ENCODE measurements at places on chromosomes 5 and 9.

GRCh38 chr5:127550652-127551409 lies 33.4 kb downstream of the PRRC1 start:
- peaks cover 35% of the 10 kb centered on the region for H3K36me3 ChIP-seq
- H3K4me1 ChIP-seq, result no peaks in the 10 kb centered on the region
- H3K27me3 ChIP-seq, result no peaks in the 10 kb centered on the region
- no peak overlapping the region for H3K4me3 ChIP-seq
- H3K27ac ChIP-seq, result no peak overlapping the region
- no peak for DNase-seq

- H3K27me3 ChIP-seq, result no peaks in the 10 kb centered on the region
- no peaks in the 10 kb centered on the region for H3K36me3 ChIP-seq
- H3K4me1 ChIP-seq, result no peaks in the 10 kb centered on the region
- no peak overlapping the region for H3K4me3 ChIP-seq
Observed at GRCh38 chr5:105146867-105147266, 1584.3 kb upstream of the NUDT12 start.

DNA sequence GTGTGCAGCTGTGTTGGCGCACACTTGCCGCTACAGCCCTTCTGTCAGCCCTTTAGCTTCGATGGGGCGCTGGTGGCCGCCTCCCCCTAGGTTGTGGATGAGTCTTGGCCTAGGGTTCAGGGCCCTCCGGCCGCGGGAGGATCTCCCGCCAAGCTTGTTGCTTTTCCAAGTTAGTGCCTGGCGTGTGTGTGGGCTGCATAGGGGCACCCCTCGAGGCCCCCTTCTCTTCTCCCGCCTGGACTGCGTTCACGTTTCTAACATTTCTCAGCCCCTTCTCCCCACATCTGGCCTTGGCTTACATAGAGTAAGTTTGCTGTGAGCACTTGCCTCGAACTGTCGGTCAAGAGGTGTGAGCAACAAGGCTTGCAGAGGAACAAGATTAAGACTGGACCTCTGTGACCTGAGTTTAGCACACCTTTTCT lies 413 bp upstream of the OXCT1 start:
- H3K36me3 ChIP-seq, result no peaks in the 10 kb centered on the region
- DNase-seq, result no peak
- H3K27ac ChIP-seq, result peak overlapping the region; percentile 77

GRCh38 chr9:69317894-69318293 lies 7.1 kb upstream of the ENTREP1 start:
- H3K27ac ChIP-seq, result no peak overlapping the region
- no peak for DNase-seq
- no peaks in the 10 kb centered on the region for H3K36me3 ChIP-seq

GRCh38 chr5:119379942-119380547 lies 24.2 kb downstream of the TNFAIP8 start:
- no peak overlapping the region for H3K27ac ChIP-seq
- H3K27me3 ChIP-seq, result no peaks in the 10 kb centered on the region
- no peaks in the 10 kb centered on the region for H3K36me3 ChIP-seq
- DNase-seq, result no peak
- no peaks in the 10 kb centered on the region for H3K4me1 ChIP-seq

DNA sequence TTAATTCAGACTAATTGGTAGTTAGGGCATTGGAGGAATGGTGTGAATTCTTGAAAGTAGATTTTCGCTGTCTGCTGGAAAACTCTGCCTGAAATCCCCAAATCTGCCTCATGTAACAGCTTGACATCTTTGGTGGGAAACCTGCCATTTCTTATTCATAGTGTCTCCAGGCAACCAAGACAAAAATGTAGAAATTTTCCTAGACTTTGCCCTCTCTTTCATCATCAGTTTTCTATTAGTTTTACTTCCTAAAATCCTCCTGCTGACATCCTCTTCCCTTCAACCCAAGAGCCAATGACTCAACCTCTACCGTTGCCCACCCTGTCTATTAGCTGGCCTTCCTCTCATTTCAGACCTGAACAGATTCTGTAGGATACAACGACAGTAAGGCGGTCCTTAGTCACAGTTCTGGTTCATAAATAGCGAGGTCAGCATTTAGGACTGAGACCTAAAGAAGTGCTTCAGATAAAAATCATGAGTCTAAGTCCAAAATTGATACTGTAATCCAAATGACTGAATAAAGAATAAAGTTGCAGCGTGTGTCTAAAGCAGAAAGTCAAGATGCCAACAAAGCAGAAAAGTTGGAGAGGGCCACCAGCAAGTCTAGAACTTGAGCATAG lies 133.9 kb downstream of the MUSK start:
- H3K27me3 ChIP-seq, result no peaks in the 10 kb centered on the region
- H3K36me3 ChIP-seq, result no peaks in the 10 kb centered on the region
- DNase-seq, result no peak
- H3K4me3 ChIP-seq, result no peak overlapping the region
- H3K27ac ChIP-seq, result no peak overlapping the region

GRCh38 chr9:19373527-19373926 lies 6.5 kb downstream of the RPS6 start:
- H3K4me3 ChIP-seq, result no peak overlapping the region
- DNase-seq, result no peak
- peaks cover 3% of the 10 kb centered on the region for H3K4me1 ChIP-seq
- peaks cover 69% of the 10 kb centered on the region for H3K36me3 ChIP-seq
- no peak overlapping the region for H3K27ac ChIP-seq

DNA sequence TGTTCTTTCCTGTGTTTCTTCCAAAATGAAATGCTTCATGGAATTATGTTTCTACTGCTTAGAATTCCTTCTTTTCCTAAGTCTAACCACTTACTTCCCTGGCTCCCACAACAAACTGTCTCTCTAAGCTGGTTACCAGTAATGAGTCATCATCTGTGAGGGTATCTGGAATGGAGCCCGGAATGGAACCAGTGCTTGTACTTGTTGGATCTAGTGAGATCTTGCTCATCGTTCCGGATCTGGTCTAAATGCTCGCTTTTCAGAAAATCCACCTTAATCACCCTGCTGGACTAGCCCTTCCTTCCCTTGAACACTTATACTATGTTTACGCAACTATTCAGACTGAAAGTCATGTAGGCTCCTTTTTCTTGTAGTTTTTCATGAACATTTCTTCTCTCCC lies 184.8 kb downstream of the PBX3 start:
- no peak overlapping the region for H3K27ac ChIP-seq
- DNase-seq, result no peak
- peaks cover 2% of the 10 kb centered on the region for H3K36me3 ChIP-seq
- no peaks in the 10 kb centered on the region for H3K27me3 ChIP-seq
- no peak overlapping the region for H3K4me3 ChIP-seq
- H3K4me1 ChIP-seq, result no peaks in the 10 kb centered on the region

GRCh38 chr9:89073397-89073796 lies 82.1 kb downstream of the S1PR3 start:
- no peaks in the 10 kb centered on the region for H3K27me3 ChIP-seq
- DNase-seq, result no peak
- H3K4me3 ChIP-seq, result no peak overlapping the region
- no peaks in the 10 kb centered on the region for H3K36me3 ChIP-seq

- peak; percentile 84 for DNase-seq
- no peaks in the 10 kb centered on the region for H3K27me3 ChIP-seq
- H3K4me1 ChIP-seq, result peaks cover 12% of the 10 kb centered on the region
- peak overlapping the region; percentile 59 for H3K27ac ChIP-seq
- H3K36me3 ChIP-seq, result no peaks in the 10 kb centered on the region
Observed at GRCh38 chr9:113957821-113958341, 81.8 kb downstream of the ZNF618 start.

- H3K4me1 ChIP-seq, result peaks cover 14% of the 10 kb centered on the region
- no peak for DNase-seq
- H3K36me3 ChIP-seq, result peaks cover 67% of the 10 kb centered on the region
- no peak overlapping the region for H3K4me3 ChIP-seq
Observed at GRCh38 chr9:131233995-131234394, 42.3 kb downstream of the FAM78A start.

- peaks cover 8% of the 10 kb centered on the region for H3K4me1 ChIP-seq
- no peak overlapping the region for H3K4me3 ChIP-seq
- H3K27me3 ChIP-seq, result no peaks in the 10 kb centered on the region
- no peak overlapping the region for H3K27ac ChIP-seq
- H3K36me3 ChIP-seq, result peaks cover 36% of the 10 kb centered on the region
Observed at GRCh38 chr9:107307331-107307730, 24.3 kb downstream of the RAD23B start.

DNA sequence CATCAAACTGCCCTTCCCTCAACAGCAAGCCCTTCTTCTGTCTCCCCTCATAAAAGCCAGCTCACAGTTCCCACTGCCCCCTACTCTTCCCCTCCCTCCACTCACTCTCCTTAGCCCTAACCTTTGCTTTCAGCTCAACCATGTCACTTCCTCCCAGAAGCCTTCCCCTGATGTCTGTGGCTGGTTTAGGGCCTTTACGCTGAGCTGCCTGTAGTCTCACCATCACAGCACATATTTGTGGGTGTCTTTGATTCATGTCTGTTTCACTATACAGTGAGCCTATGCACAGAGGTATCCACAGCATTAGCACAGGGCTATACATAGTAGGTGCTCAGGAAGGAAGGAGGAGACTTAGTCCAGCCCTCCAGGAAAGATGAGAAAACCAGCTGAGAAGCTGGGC lies 34.7 kb downstream of the C9orf50 start:
- DNase-seq, result no peak
- H3K4me1 ChIP-seq, result peaks cover 9% of the 10 kb centered on the region
- no peaks in the 10 kb centered on the region for H3K36me3 ChIP-seq
- no peak overlapping the region for H3K4me3 ChIP-seq
- H3K27me3 ChIP-seq, result no peaks in the 10 kb centered on the region
- no peak overlapping the region for H3K27ac ChIP-seq

DNA sequence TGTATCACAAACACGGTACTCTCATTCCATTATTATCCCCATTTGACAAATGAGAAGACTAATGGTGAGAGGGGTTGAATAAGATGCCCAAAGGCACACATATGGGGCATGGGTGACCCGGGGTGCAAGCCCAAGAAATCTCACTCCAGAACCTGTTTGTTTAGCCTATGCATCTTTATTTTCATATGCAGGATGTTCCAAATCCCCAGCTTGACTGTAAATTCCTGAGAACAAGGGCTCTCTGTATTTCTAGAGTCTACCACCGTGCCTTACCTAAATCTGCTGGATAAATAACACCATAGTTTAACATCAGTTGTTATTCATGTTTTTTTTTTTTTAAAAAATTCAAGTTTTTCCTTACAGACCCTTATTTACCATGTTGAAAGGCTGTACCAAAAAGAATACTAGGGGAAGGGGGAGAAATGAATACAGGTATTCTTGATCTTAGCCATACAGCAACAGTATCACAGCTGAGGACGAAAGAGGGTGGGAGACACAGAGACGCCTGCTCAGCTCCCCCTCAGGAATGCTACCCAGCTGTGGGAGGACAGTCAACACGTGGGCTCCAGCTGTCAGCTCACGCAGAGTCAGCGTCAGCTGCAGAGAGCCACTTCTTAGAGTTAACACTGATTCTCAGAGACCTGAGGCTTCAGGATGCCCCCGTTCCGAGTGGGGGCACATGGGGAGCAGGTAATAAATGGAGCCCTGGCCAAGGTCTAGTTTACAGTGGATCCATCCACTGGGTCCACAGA lies 86.6 kb downstream of the MED27 start:
- H3K36me3 ChIP-seq, result peaks cover 8% of the 10 kb centered on the region
- no peak overlapping the region for H3K4me3 ChIP-seq
- DNase-seq, result no peak
- no peaks in the 10 kb centered on the region for H3K4me1 ChIP-seq

DNA sequence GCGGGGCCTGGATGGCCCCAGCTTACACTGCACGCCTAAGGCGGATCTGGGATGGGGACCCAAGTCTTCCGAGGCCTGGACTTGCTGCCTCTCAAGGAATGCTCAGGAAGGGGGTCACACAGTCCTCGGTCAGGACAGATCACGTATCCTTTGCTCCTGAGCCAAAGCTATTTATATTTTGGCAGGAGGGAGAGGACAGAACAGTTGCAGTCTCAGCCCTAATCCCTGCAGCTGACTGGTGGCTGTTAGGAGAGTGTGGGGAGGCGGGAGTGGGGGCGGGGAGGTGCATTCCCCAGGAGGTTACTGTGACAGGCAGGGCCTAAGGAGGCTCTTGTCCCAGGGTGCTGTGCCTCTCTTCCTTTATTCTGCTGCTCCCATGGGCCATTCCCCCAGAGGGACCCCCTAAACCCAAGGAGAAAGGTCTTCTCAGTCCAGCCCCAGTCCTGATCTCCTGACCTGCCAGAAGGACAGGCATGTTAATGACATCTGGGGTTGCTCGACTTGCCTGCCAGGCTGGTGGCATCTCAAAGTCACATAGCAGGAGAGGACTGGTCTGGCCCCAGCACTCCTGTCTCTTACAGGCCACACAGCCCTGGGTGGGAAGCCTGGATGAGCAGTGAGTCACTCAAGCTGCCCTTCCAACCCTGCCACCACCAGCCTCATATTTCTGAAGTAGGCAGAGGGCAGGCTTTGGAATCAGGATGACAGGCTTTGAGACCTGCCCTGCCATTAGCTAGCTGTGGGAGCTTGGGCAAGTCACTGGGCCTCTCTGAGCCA lies 51.9 kb downstream of the COL27A1 start:
- peak; percentile 39 for DNase-seq
- H3K27me3 ChIP-seq, result no peaks in the 10 kb centered on the region
- H3K4me1 ChIP-seq, result peaks cover 27% of the 10 kb centered on the region
- H3K36me3 ChIP-seq, result peaks cover 55% of the 10 kb centered on the region
- H3K4me3 ChIP-seq, result no peak overlapping the region

DNA sequence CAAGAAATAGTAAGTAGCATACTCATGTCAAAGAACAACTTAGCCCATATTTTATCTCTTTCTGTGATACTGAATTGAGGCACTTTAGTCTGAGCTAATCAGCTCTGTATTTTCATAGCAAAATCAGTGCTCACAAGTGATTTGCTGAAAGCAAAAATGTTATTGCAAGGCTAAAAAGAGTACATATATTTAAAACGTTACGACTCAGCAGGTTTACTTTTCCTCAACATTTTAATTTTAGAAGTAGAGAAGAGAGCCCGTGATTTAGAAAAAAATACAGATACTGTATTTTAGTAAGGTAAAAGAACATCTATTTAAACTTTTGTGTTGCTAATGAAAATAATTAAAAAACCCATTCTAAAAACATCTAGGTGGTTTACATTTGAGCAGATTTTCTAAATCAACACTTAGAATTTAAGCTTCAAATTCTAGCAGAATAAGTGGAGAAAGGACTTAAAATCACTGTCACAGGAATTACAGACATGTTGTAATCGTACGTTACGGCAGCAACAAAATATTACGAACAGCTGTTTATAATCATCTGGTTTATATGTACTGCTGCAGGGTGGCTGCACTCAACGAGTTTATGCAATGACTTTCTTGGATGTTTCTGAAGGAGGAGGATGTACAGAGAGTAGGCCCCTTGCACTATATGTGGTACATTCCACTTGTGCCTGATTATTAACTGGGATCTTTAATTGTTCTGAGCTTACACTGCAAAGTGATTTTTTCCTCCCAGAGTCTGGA lies 20.1 kb downstream of the SREK1 start:
- DNase-seq, result no peak
- H3K36me3 ChIP-seq, result peaks cover 68% of the 10 kb centered on the region
- H3K27me3 ChIP-seq, result no peaks in the 10 kb centered on the region
- H3K4me1 ChIP-seq, result no peaks in the 10 kb centered on the region
- no peak overlapping the region for H3K27ac ChIP-seq

DNA sequence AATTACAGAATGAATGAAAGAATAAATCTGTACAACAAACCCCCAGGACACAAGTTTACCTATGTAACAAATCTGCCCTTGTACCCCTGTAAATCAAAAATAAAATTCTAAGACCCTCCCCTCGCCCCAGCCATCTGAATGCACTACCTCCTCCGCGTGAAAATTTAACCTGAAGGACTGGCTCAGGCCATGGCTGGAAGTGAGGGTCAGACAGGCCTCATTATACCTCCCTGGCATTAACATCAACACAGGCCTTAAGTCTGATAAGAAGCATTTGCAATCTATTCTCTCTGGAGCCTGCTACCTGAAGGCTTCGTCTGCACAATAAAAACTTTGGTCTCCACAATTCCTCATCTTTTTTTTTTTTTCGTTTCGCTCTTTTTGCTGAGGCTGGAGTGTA lies 48.7 kb upstream of the TTC39B start:
- H3K4me1 ChIP-seq, result peaks cover 12% of the 10 kb centered on the region
- no peak for DNase-seq
- no peaks in the 10 kb centered on the region for H3K27me3 ChIP-seq
- no peaks in the 10 kb centered on the region for H3K36me3 ChIP-seq
- H3K4me3 ChIP-seq, result no peak overlapping the region

Data from large intestine (tissue), 12 donors.